ENCODE measurements at places on chromosomes 2 and 18. TPM values are rescaled to one million over a fixed set of nuclear protein-coding genes. Genes with fewer than 3 reads are reported as not detected.

DNA sequence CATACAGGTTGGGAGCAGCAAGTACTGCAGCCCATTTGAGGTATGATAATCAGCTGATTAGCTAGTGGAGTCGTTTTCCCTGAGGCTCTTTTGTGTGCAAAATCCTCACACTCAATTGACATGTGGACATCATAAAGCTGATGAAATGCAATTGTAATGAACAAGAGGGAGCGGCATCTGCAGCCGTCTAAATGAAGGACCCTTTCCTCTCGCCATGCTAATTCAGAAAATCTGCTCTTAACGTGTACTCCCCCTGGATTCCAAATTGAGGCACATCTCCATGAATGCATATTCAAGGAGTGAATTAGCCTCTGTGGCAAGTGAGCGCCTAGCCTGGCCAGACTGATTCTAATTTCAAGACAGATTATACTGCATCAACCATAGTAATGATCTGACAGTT lies 260.9 kb upstream of the ATP5MC3 start:
- H3K36me3 ChIP-seq, result no peaks in the 10 kb centered on the region
- no peaks in the 10 kb centered on the region for H3K27me3 ChIP-seq
- no peaks in the 10 kb centered on the region for H3K4me1 ChIP-seq
- H3K4me3 ChIP-seq, result no peak overlapping the region
- DNase-seq, result no peak
- H3K27ac ChIP-seq, result no peak overlapping the region

Gene CIB4
- total RNA-seq, result 1.8 TPM

GRCh38 chr2:86065512-86065911 lies 40.2 kb downstream of the POLR1A start:
- no peaks in the 10 kb centered on the region for H3K27me3 ChIP-seq
- H3K4me3 ChIP-seq, result no peak overlapping the region
- H3K36me3 ChIP-seq, result peaks cover 81% of the 10 kb centered on the region
- peaks cover 8% of the 10 kb centered on the region for H3K4me1 ChIP-seq

DNA sequence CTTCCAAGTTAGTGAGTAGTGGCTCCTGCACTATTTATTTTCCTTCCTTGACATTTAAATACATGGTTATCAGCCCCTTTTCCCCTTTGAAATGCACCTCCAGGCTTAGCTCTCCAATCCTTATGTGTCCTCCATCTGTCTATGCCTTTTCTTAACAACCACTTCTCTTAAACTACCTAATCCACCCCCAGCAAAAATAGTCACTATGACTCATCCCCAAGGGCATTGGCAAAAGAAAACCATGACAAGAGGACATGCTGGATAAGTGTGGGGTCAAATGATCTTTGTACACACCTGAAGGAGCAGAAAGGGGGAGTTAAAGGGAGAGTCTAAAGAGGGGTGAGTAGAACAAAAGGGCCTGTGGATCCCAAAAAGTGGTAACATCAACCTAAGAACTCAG lies 127.2 kb downstream of the ANKRD44 start:
- H3K4me1 ChIP-seq, result no peaks in the 10 kb centered on the region
- no peak for DNase-seq
- no peak overlapping the region for H3K4me3 ChIP-seq

- H3K36me3 ChIP-seq, result no peaks in the 10 kb centered on the region
- H3K27me3 ChIP-seq, result no peaks in the 10 kb centered on the region
- no peak overlapping the region for H3K4me3 ChIP-seq
These were observed 563.4 kb downstream of the LRRTM4 start for GRCh38 chr2:76958749-76959148.

Gene G6PC2
- not detected for total RNA-seq

- H3K4me3 ChIP-seq, result no peak overlapping the region
- no peaks in the 10 kb centered on the region for H3K27me3 ChIP-seq
- H3K27ac ChIP-seq, result no peak overlapping the region
- no peak for DNase-seq
- no peaks in the 10 kb centered on the region for H3K4me1 ChIP-seq
- no peaks in the 10 kb centered on the region for H3K36me3 ChIP-seq
These were observed 128.3 kb downstream of the CDH2 start for GRCh38 chr18:28048612-28049011.

DNA sequence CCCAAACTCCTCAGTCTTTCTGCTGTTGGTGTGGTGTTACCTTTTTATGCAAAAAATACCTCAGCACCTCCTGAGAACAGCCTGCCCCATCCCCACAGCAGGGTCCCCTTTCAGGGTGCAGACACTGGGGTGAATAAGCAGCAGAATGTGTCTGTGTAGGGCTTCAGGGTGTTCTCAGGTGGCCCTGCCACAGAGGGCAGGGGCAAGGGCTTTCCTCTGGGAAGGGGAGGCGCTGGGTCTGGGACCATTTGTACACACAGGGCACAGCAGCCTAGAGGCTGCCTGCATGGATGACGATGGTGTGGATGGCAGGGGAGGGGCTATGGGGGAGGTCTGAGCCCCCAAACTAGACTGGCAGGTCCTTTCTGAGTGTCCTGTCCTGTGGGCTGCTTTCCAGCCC lies 2.6 kb downstream of the HAAO start:
- no peak overlapping the region for H3K27ac ChIP-seq
- no peak overlapping the region for H3K4me3 ChIP-seq
- peaks cover 31% of the 10 kb centered on the region for H3K4me1 ChIP-seq
- H3K27me3 ChIP-seq, result peaks cover 13% of the 10 kb centered on the region
- H3K36me3 ChIP-seq, result no peaks in the 10 kb centered on the region

- H3K27ac ChIP-seq, result no peak overlapping the region
- H3K27me3 ChIP-seq, result no peaks in the 10 kb centered on the region
- H3K36me3 ChIP-seq, result no peaks in the 10 kb centered on the region
- DNase-seq, result peak; percentile 2
- no peak overlapping the region for H3K4me3 ChIP-seq
These were observed 26.2 kb downstream of the R3HDM1 start for GRCh38 chr2:135557530-135557929.
